ENCODE measurements at places on chromosomes 6 and 20.

DNA sequence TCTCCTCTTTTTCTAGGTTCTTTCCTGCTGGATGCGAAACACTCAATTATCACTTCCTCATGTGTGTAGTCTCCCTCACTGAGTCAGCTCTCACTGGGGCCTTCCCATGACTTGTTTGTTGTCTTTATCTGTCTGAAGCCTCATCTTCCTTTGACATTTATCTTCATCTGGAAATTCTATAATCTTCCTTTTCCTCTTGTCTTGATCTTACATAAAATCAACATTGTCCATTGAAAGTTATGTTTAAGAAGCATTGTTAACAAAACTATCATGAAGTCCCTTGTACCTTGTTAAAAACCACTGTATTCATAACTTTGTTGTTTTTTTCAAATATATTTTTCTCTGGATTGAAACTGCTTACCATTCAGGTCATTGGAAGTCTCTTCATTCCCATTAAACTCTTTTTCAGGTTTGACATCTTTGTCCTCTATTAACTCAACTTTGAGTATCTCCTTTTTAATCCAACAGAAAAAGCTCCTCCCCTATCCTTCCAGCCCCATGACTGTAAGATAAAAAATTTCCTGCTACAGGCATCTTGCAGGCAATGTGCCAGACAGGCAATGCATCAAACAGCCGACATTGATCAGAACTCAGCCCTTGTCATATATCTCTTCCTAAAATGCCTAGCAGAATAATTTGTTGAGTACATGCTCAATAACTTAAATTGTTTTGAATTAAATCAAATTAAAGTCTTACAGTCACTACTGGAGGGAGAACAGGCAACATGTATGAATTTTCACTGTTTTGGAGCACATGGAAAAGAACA, 34.8 kb downstream of the MYLIP start:
- no peak for DNase-seq

GRCh38 chr20:63156221-63156671, 59.7 kb downstream of the YTHDF1 start:
- no peak for DNase-seq

DNA sequence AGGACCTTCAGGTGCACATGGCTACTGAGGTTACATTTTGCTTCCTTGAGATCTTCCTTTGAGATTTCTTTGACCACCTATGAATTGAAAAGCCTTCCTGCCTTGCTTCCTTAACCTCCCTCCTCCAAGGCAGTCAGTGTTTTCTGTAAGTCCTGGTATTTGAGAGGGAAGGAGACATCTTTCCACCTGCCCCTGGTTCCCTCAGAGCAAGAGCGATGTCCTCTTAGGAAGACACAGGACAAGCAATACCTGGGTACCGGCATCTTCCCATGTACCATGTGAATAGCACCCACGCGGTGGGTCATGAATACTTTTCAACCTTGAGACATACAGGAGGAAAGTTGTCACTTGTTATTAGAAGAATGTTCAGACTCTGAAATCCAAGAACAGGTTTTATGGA, 37.1 kb downstream of the GINS1 start:
- no peak for DNase-seq

- DNase-seq, result no peak
These were observed 38.7 kb downstream of the SLC35D3 start for GRCh38 chr6:136960781-136961180.

DNA sequence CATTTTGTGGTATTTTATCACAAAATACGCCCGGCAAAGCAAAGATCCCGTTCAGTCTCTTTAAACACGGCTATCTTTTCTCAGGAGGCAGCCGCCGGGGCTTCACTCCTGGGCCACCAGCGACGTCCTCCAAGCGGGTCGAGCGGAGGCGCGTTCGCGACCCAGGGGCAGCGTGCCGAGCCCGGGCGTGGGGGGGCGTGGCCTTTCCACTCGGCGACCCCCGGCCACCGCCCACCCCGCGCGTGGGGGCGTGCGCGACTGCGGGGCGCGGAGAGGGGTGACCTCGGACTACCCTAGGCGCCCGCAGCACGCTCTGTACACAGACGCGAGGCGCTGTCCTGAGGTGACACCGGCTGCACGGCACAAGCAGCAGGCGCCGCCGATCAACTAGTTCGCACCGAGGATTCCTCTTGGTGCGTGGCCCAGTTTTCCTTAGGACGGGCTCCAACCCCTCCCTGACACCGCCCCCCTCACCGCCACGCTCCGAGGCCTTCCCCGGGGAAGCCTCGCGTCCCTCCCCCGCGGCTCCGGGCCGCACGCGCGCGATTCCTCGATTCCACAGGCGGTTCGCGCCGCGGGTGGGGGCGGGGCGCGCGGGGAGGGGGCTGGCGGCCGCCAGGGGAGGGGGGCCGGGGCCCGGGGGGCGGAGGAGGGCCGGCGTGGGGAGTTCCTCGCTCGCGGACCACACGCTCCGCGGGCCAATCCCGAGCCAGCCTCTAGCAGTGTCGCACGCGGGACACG, 1.1 kb upstream of the JARID2 start:
- no peak for DNase-seq
